ENCODE measurements at places on chromosomes 12 and 14.

GRCh38 chr12:115609347-115609746, 668.1 kb downstream of the MED13L start:
- DNase-seq = no peak

DNA sequence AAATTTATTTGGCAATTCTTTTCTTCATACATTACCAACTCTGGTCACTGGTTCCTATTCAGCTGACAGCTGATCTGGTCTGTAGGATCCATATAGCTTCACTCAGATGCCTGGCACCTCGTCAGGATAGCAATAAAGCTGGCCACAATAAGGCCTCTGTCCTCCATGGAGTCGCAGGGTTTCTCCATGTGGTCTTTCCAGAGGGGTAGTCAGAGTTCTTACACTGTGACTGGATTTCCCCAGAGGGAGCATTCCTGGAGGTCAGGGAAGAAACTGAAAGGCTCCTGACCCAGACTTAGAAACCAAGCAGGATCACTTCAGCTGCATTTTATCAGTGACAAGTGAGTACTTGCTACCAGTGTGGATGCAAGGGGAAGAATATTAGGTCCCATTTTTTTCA, 34.9 kb upstream of the SIX1 start:
- DNase-seq = no peak

GRCh38 chr12:31089072-31089471, 15.4 kb downstream of the DDX11 start:
- DNase-seq = no peak

- no peak for DNase-seq
Measured at GRCh38 chr14:66600416-66600815, 92.5 kb downstream of the GPHN start.

GRCh38 chr14:22391908-22392565, 197.0 kb downstream of the DAD1 start:
- DNase-seq = no peak

DNA sequence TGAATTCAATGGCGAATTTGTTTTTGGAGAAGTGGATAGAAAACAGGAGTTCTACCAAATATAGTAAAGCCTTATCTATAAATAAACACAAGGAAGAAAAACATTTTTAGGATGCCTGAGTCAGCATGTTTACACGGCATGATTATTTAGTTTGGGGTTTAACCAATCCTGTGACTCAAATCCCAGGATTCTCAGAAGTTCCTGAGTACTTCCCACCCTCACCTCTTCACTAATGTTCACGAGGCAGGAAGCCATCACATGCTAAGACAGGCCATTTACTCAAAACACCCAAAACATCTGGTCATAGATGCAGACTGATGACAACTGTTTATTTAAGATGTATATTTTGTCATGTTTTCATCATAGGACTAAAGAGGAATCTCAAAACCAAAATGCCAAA, 3.4 kb upstream of the GLRX5 start:
- DNase-seq = no peak

All from AG09309 (cell line).